Inflammatory macrophage treated with lipopolysaccharide for 4 hours (primary cell): ENCODE measurements at places on chromosomes 4 and X.

DNA sequence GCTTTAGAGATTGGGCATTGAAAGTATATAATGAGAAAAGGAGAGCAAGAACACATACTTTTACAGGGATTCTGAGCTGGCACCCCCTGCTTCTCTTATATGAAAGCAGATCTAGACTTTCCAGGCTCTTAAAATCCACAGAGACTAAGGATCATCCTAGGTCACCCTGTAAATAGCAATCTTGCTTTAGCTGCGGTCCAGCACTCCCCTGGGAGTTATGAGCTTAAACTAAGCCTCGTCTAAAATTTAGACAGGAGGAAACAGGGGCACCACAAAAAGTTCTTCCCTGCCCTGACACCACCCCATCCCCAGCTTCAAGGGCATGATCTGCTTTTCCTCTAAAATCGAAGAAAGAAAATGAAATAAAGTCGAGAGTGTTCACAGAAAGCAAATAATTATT lies 143.3 kb upstream of the KCNIP4 start:
- DNase-seq: no peak

- no peak for DNase-seq
Measured at GRCh38 chr4:41670530-41670929, 78.0 kb downstream of the PHOX2B start.

DNA sequence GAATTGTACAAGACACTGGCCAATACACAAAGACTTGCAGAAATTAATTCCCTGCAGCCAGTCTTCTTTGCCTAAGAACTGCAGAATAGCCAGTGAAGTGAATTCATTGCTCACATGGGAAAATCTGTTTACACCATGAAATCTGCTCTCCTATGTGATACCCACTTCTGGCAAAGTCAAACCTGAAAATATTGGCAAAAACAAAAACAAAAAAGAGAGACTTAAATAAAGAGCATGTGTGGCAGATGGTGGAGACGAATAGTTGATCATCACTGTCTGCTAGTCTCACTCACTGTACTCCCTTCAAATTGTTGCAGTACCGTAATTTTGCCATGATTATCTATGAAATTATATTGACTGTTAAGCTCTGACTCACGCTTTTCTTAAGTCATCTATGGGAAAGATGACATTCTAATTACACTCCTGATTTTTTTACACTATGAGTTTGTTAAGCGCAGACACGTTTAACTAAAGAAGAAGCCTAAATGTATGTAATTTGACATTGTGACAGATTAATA lies 406.8 kb downstream of the PCDH7 start:
- DNase-seq: no peak

DNA sequence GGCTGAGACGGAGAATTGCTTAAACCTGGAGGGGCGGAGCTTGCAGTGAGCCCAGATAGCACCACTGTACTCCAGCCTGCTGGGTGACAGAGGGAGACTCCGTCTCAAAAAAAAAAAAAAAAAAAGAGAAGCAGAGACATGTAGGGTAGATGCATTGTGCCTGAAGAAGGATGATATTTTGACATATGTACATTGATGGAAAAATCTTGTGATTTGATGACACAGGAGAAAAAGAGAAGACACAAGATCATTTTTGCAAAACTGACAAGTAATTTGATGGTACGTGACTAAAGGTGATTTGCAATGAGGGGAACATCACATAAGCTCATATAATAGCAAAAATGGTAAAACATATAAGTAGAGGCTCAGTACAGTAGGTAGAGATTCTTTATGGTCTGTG lies 340.1 kb upstream of the FSTL5 start:
- DNase-seq: no peak

- no peak for DNase-seq
Measured at GRCh38 chrX:97898798-97899197, 1015.1 kb downstream of the RPA4 start.

- no peak for DNase-seq
Measured at GRCh38 chrX:12981880-12982279, 7.0 kb downstream of the TMSB4X start.

GRCh38 chr4:39043861-39044363 lies 11.7 kb upstream of the TMEM156 start:
- DNase-seq: peak; percentile 69

DNA sequence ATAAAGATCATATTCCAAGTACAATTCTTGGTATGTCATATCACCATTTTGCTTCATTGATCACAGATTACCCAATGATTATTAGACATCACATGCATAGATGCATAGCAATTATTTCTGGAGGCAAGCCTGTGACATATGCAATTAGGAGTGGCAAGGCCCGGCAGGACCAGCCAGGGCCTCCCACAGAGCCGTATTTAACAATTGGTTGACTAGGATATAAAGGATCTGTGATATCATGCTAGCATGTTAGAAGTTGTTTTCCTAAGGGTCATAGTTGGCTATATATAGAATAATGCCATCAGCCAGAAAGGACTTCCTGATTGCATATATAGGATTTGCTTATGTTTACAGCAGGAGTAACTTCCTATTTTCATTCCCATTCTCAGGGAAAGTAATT lies 103.5 kb upstream of the OTUD4 start:
- peak; percentile 6 for DNase-seq

DNA sequence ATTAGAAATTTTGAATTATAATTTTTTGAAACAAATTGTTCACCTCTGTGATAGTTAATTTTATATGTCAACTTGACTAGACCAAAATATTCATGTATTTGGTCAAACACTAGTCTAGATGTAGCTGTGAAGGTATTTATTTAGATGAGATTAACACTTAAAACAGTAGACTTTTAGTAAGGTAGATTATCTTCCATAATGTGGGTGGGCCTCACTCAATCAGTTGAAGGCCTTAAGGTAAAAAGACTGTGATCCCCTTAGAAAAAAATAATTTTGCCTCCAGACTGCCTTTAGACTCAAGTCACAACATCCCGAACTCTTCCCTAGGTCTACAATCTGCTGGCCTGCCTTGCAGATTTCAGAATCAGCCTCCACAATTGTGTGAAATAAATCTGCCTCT lies 177.3 kb upstream of the PABPC5 start:
- DNase-seq: no peak

- DNase-seq: no peak
Measured at GRCh38 chr4:160319221-160319867, 1216.5 kb downstream of the RAPGEF2 start.

- DNase-seq: no peak
Measured at GRCh38 chr4:15557786-15558550, 88.3 kb downstream of the CC2D2A start.

GRCh38 chrX:71871367-71871766 lies 39.3 kb upstream of the NHSL2 start:
- no peak for DNase-seq

DNA sequence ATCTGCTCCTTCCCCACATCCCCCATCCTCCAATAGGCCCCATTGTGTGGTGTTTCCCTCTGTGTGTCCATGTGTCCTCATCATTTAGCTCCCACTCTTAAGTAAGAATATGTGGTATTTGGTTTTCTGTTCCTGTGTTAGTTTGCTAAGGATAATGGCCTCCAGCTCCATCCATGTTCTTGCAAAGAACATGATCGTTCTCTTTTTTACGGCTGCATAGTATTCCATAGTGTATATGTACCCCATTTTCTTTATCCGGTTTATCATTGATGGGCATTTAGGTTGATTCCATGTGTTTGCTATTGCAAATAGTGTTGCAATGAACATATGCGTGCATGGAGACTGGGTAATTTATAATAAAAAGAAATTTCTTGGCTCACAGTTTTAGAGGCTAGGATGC lies 31.5 kb downstream of the GRK4 start:
- no peak for DNase-seq

- DNase-seq: no peak
Measured at GRCh38 chr4:185702147-185702663, 109.8 kb downstream of the SORBS2 start.

DNA sequence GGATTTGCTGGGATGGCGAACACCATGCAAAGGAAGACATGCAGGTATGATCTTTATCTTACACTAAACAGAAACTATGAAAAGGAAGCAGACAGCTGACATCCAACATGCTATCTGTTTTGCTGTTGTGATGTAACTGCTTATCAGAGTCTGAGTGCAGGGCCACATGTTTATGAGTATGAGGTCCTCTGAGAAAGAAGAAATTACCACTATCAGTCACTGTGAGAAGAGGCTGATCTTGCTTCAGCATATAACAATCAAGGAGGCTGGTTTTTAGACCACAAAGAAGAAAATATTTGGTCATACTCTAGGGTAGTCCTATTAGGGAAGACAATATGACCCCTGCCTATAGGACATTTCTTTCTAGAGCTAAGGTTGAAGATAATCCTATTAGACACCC lies 18.5 kb downstream of the CLGN start:
- DNase-seq: no peak

DNA sequence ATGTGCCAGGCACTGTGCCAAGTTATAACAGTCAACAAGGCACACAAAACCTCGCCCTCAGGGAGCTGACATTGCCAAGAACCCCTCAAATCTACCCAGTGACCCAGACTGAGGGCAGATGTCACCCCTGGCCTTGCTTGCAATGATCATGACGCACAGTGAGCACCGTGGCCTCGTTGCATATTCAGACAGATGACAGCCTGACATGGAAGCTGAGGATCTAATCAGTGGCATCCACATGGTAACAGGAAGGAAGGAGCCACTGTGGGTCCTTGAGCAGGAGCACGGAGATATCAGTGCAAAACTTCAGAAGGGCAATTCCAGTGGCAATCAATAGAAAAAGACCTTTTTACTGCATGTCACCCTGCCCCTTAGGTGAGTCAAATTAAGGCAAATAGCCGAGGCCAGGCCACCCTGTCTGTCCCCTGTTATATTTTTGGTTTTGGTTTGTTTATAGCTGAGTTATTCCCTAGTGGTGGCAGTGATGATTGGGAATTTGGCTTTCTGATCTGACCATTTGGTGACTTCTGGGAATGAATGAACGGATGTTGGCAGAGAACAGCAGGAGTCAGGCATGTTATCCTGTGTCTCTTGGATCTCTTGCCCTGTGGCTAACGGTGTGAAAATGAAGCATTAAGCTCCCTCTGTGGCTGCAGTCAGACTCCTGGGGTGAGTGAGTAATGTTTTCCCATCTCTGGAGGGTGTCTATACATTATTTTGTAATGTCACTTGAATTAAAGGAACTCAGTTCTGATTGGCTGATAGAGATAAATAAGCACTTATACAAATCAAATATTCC lies 20.4 kb downstream of the WDR13 start:
- peak; percentile 43 for DNase-seq

- DNase-seq: no peak
Measured at GRCh38 chrX:39576041-39576872, 521.5 kb downstream of the BCOR start.

DNA sequence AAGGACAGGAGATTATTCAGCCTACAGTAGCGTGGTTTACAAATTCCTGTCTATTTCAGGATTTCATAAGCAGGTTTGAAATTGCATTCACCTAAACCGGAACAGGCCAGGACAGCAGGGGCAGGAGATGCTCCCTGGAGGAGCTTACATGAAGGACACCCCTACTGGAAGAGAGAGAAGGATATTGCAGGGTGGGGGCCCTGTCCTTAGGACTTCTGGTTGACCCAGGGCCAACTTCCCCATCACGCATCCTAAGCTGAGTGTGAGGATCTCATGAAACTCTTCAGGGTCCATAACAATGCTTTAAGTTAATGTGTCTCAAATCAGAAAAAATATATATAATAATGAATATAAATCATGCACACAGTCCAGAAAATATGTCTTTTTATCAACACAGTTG lies 6.4 kb upstream of the DHRSX start:
- DNase-seq: no peak

GRCh38 chrX:4809571-4809970 lies 1096.1 kb upstream of the PRKX start:
- DNase-seq: no peak

DNA sequence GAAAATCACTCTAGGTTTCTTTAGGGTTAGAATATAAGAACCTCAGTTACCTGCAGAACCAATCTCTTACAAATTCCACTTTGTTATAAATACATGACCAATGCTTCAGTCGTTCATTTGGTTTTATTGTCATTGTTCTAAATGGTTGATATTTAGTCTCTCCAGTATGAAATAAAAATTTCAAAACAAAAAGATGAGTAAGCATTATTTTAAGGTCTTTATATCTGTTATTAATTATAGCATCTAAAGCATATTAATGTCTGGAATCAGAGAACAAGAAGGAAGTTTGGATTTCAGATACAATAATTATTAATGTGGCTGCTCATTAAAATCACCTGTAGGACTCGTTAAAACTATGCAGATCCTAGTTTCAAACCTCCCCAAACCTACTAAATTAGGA lies 265.4 kb upstream of the CXorf51A start:
- DNase-seq: no peak

GRCh38 chr4:82362565-82362964 lies 11.2 kb downstream of the HNRNPD start:
- no peak for DNase-seq

DNA sequence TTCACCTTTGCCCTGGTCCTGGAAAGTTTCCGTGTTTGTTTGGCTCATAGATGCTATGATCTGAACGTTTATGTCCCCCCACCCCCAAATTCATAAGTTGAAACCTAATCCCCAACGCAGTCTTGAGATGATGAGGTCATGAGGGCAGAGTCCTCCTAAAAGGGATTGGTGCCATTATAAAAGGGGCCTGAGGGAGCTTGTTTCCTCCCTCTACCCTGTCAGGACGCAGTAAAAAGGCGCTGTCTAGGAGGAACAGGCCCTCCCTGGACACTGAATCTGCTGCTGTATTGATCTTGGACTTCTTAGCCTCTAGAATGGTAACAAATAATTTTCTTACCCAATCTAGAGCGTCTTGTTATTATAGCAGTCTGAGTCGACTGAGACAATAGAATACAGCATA lies 2190.6 kb upstream of the TENM3 start:
- DNase-seq: no peak
